Aorta (tissue), 5 donors: ENCODE measurements at places on chromosomes 13 and 19. TPM values are rescaled to one million over a fixed set of nuclear protein-coding genes. Genes with fewer than 3 reads are reported as not detected.

- no peaks in the 10 kb centered on the region for H3K36me3 ChIP-seq
- no peaks in the 10 kb centered on the region for H3K27me3 ChIP-seq
- H3K27ac ChIP-seq = no peak overlapping the region
- no peak overlapping the region for H3K4me3 ChIP-seq
- DNase-seq = peak; percentile 63
Measured at GRCh38 chr19:33868788-33869412, 72.2 kb downstream of the KCTD15 start.

DNA sequence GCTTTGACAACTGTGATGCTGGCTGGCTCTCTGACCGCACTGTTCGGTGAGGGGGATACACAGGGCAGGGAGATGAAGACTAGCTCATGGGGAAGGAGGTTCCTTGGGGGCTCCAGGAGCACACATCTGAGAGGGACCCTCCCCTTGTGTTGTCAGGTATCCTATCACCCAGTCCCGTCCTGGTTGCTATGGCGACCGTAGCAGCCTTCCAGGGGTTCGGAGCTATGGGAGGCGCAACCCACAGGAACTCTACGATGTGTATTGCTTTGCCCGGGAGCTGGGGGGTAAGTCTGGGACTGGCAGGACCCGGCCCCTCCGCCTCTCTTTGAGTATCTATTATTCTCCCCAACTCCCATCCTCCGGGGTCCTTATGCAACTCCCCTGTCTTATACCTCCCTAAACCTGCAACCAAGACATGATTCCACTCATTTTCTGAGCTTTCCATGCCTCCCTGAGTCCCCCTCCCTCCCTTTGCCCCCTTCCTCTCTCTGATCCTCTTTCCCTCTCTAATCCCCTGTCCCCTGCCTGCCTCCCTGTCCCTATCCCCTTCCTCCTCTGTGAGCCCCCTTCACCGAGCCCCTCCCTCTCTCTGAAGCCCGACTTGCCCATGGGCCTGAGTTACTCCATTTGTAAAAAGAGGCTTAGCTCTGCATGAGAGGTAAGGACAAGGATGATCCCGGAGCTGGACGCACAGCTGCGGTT is 12.5 kb downstream of the NCAN start:
- no peak overlapping the region for H3K27ac ChIP-seq
- no peaks in the 10 kb centered on the region for H3K4me1 ChIP-seq
- no peak for DNase-seq
- no peaks in the 10 kb centered on the region for H3K27me3 ChIP-seq

DNA sequence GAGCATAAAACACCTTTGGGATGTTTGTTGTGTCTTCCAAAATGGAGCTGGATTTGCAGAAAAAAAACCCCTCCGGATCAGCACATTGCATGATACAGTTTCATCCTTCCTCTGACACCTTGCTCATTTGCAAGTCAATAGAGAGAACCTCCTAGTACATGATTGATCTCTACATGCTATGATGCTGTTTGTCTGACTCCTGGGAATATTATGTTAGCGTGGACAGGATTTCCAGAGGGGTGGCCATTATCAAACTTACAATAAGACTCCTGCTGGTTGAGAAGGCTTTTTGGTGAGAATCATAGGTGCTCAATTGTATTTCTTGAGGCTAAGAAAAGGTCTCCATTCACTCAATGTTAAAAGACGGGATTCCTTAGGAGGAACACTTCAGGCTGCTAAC is 75.9 kb upstream of the SCEL start:
- no peak overlapping the region for H3K27ac ChIP-seq
- no peaks in the 10 kb centered on the region for H3K4me1 ChIP-seq
- DNase-seq = no peak
- no peak overlapping the region for H3K4me3 ChIP-seq

DNA sequence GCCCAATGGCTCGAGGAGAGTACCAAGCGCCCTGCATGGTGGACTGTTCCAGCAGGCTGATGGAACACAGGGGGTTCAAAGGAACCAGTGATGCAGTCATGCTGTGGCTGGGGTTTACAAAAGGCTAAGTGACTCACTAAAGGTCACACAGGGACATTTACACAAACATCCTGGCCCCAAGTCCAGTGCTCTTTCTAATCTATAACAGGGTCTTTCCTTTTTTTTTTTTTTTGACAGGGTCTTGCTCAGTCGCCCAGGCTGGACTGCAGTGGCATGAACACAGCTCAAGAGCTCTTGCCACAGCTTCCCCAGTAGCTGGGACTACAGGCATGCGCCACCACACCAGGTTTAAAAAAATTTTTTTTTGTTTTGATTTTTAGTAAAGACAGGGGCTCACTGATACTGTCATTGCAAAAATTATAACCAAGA is 2.8 kb upstream of the SLC25A15 start:
- H3K4me1 ChIP-seq = no peaks in the 10 kb centered on the region
- H3K4me3 ChIP-seq = no peak overlapping the region
- no peak overlapping the region for H3K27ac ChIP-seq
- no peaks in the 10 kb centered on the region for H3K36me3 ChIP-seq
- no peaks in the 10 kb centered on the region for H3K27me3 ChIP-seq

Gene PGLYRP2
- total RNA-seq = not detected
